Metanephros (tissue), 2 donors: ENCODE measurements at places on chromosomes 5 and 9. TPM values are rescaled to one million over a fixed set of nuclear protein-coding genes. Genes with fewer than 3 reads are reported as not detected.

Gene CD14
- 81.6 TPM for total RNA-seq

Gene INSYN2B
- total RNA-seq, result 1.5 TPM

Gene GPR151
- not detected for total RNA-seq

Gene SRA1
- 19.4 TPM for total RNA-seq

Gene TRPM3
- total RNA-seq, result 31.5 TPM

Gene SMIM32
- 18.6 TPM for total RNA-seq

Gene SLC25A48
- total RNA-seq, result 6.2 TPM

Gene GFPT2
- 11.9 TPM for total RNA-seq

Gene PTPRD
- 127 TPM for total RNA-seq

Gene CA9
- total RNA-seq, result 0.70 TPM

Gene PGGT1B
- 19.8 TPM for total RNA-seq

Gene CARTPT
- total RNA-seq, result 0.23 TPM

Gene FYB1
- total RNA-seq, result 5.5 TPM

Gene FRRS1L
- 3.7 TPM for total RNA-seq

Gene PCDHGB6
- 12.3 TPM for total RNA-seq

Gene THOC3
- total RNA-seq, result 61.8 TPM

Gene PFN3
- total RNA-seq, result not detected

Gene SCGB3A2
- total RNA-seq, result 0.93 TPM

Gene FSD1L
- 10.5 TPM for total RNA-seq

Gene NRG2
- total RNA-seq, result 1.3 TPM

Gene STPG3
- not detected for total RNA-seq

Gene KIAA0825
- total RNA-seq, result 12.3 TPM

Gene TLX3
- total RNA-seq, result not detected

Gene DOCK8
- total RNA-seq, result 26.6 TPM

Gene ACER2
- 14.8 TPM for total RNA-seq

Gene TRIM7
- 5.5 TPM for total RNA-seq

Gene UBTD2
- total RNA-seq, result 38.5 TPM

Gene PRLR
- total RNA-seq, result 27.6 TPM

Gene PCDHGA4
- 6.4 TPM for total RNA-seq

Gene DPYSL3
- total RNA-seq, result 38.5 TPM

Gene FAF2
- total RNA-seq, result 33.2 TPM

Gene CBY3
- total RNA-seq, result 0.58 TPM

Gene KLHL9
- total RNA-seq, result 36.2 TPM

Gene PALM2AKAP2
- 20.7 TPM for total RNA-seq

Gene ACTBL2
- total RNA-seq, result not detected

Gene ERAP2
- 5.0 TPM for total RNA-seq

Gene SPAG8
- 2.6 TPM for total RNA-seq

Gene TERT
- 0.47 TPM for total RNA-seq

Gene GABRA6
- total RNA-seq, result not detected

Gene PCDHB4
- total RNA-seq, result 3.8 TPM

Gene ARHGEF28
- 63.9 TPM for total RNA-seq

Gene WNK2
- 21.3 TPM for total RNA-seq
